ENCODE measurements at places on chromosomes 16 and 17.

DNA sequence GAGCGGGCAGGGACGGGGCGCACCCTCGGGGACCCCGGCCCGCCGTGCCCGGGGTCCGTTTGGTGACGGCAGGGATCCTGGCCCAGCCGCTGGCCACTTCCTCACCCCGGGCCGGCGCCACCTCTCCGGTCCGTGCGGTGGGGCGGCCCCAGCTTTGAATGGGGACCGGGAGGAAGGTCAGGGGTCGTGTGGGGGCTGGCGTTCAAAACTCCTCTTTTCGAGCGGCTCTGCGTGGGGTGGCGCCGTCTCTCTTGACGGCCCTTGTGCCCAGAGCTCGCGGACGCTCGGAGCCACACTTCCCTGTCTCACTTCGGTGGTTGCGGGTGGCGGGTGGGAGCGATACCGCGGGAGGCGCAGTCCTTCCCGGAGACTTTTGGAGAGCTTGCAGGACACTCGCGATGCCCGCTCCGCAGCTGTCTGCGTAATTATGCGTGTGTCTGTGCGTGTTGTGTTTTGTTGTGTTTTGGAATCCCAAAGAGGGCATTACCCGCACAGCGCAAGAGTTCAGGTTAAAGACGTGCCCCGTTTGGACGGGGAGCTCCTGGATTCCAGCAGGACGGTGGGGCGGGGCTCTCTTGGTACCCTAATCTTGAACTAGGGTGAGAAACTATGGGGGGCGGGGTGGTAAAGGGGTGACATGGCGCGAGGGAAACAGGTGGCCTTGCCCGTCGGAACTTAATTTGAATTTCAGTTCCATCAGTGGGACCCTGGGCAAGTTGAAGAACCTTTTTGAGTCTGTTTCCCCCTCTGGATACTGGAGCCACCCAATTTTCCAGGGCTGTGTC is 637 bp downstream of the PLCG2 start:
- DNase-seq: peak; percentile 22

DNA sequence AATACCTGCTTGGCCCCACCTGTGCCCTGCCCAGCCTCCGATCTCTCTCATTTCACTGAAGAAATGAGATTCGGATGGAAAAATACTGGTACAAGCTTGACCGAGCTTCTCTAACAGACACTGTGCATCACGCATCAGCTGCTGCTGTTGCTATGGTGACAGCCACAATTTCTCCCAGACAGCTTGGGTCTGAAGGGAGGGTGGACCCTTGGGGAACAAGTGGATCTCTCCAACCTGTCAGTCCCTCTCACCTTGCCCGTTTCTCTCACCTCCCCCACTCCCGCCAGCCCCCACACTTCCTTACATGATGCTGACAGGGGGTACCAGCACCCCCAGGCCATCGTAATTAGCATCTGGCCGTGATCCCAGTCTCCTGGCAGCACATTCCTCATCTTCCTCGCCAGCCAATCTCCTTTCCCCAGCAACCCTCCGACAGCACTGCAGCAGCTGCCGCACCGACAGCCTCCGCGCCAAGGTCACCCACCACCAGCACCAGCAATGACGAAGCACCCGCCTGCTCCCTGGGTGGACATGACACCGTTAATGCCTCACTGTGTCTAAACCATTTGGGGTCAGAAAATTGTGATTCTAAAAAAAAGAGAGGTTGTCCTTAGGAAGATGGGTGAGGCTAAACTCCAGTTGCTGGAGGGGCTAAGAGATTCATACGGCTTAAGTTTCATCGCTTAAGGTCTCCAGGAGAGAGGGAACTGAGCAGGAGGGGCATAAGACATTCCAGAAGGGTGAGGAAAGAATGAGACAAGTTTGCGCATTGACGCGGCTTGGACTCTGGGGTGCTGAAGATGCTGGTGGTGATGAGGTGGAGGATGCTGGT is 58.6 kb upstream of the TNRC6A start:
- peak; percentile 40 for DNase-seq

- no peak for DNase-seq
Observed at GRCh38 chr17:75406222-75406615, 741 bp upstream of the GRB2 start.

DNA sequence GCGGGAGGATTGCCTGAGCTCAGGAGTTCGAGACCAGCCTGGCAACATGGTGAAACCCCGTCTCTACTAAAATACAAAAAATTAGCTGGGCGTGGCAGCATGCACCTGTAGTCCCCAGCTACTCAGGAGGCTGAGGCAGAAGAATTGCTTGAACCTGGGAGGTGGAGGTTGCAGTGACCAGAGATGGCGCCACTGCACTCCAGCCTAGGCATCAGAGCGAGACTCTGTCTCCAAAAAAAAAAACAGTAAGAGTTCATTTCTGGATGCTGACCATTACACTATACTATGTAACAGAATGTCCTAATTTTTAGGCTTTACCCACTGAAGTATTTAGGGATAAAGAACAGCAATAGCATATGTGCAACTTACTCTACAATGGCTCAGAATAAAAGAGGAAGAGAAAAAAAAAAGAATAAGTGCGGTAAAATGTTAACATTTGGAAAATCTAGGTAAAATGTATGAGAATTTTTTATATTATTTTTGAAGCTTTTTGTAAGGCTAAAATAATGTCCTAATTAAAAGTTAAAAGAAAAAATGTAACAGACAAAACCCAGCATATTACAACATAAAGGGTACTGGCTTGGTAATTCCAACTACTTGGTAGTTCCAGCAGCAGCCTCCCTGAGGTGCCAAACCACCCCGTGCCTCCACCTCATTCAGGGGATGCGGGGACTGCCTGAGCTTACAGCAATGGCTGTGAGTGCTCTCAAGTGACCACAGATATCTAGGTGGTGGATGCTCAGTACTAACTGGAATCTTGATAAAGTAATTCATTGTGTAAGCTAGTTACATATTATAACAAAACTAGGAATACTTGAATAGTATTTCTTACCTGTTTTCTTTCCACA is 10.9 kb downstream of the COPS3 start:
- peak; percentile 20 for DNase-seq

- DNase-seq: no peak
Observed at GRCh38 chr16:21617607-21618006, 18.2 kb downstream of the METTL9 start.

DNA sequence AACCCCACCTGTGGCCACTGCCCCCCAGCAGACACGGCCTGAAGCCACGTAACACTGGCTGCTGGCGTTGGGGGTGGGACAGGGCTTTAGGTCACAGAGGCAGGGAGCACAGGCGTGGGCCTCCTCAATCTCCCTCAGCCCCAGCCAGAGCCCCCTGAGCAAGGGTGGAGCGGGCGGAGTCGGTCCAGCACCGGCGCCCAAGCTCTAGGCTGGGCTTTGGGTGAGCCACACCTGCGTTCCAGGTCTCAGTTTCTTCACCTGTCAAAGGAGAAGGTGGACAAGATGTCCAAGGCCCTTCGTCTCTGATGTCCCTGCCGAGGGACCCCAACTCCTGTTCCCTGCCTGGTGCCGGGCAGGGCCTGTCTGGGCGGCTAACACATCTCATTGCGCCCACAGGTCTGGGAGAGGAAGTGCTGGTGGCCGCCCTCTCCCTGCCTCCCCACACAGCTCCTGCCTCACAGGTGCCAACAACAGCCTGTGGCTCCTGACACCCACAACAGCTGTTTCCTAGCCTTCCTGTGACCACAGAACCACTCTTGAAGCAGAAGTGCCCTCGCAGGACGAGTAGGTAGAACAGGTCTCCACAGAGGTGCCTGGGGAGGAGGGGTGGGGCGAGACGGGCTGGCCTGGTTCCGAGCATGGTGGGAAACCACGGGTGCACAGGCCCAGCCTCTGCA is 12.0 kb downstream of the FAM83G start:
- DNase-seq: peak; percentile 19

- DNase-seq: no peak
Observed at GRCh38 chr16:16009401-16009800, 60.0 kb downstream of the ABCC1 start.

DNA sequence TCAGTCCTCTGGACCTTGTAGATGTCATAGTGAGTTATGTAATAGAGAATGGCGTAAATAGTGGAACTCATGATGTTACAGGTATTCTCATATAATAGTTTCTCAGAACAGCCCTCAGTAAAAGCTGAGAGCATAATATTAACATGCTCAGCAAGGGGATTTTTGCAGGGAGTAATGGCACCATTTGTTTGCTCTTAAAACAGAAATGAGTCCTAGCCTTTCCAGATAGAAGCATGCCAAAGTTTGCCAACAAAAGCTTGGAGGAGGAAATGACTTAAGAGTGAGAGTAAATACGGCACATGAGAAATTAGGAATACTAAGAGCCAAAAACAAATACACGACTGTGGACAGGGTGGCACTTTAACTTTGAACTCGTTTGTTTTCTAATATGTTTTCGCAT is 198.4 kb downstream of the ANKFN1 start:
- no peak for DNase-seq

DNA sequence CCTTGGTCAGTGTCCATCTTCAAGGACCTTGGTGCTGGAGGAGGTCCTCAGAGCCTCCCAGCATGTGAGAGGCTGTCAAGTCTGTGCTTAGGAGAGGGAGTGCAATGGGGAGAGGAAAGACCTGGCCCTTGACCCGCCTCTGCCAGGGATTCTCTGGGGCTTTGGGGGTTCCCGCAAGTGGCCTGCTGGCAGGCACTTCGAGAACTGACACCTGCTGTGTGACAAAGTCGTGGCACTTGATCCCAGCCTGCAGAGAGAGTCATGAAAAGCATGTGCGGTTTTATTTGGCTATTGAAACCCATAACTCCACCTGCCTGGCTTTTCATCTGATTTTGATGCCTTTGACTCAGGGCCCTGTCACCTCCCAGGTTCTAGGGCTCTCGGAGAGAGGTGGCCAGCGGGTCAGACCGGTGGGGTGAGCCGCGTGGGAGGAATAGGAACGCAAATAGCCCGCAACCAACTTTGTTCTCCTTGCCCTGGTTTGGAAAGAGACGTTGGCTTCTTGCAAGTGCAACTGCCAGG is 42.8 kb upstream of the GSE1 start:
- DNase-seq: peak; percentile 65

DNA sequence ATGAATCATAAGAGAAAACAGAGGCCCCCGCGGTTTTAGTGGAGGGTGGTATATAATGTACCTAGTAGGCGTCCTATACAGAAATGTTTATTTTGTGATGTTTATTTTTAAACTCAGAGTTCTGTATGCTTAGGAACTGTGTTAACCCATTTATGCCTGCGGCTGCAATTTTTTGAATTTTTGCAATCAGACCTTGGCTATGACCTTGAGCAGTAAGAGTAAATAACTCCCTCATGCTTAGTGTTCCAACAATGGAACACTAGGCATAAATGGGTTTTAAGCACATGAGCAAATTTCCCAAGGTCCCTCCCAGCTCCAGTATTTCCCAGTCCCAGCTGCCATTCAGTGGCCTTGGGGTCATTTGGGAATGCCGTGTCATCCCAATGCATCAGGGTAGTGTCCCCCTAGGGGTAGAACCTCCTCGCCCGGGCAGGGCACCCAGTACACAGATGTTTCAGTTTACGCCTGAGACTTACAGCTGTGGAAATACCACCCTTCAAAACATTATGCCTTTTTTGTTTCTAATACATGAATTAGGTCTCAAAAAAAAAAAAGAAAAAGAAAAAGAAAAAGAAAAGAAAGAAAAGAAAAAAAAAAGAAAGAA is 605.8 kb upstream of the CDH11 start:
- no peak for DNase-seq

DNA sequence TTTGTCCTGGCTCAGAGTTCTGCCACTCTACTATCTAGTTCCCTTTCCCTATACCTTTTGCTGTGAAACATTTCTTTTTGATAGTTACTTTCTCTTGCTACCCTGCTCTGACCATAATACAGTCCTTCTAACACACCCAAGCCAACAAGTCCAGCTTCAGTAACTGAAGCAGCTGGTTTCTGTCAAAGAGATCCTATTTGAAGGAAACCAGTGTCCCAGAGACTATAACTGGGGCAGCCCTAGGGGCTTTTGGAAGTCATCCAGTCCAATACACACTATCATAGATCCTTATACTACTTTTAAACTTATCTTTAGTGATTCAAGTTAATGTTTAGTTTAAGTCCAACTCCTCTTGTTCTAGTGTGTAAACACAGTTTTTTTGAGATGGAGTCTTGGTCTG is 17.3 kb upstream of the DHRS13 start:
- no peak for DNase-seq

DNA sequence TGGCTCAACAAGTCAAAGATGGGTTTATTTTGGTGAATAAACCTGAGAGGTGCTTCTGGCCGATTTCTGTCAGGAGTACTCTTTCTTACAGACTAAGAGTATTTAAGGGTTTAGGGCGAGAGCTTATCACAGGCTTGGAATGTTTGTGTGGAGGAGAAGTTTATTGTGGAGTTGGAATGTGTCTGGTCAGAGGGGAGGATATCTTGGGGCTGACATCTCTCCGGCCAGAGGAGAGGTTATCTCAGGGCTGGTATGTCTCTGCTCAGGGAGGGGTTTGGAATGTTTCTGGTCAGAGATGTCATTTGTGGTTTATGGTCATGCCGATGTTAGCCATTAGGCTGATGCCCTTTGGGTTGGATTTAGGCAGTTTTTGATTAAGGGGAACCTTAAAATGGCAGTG is 236.4 kb upstream of the EEF2KMT start:
- no peak for DNase-seq

GRCh38 chr17:56624912-56625311 is 31.4 kb downstream of the NOG start:
- no peak for DNase-seq

DNA sequence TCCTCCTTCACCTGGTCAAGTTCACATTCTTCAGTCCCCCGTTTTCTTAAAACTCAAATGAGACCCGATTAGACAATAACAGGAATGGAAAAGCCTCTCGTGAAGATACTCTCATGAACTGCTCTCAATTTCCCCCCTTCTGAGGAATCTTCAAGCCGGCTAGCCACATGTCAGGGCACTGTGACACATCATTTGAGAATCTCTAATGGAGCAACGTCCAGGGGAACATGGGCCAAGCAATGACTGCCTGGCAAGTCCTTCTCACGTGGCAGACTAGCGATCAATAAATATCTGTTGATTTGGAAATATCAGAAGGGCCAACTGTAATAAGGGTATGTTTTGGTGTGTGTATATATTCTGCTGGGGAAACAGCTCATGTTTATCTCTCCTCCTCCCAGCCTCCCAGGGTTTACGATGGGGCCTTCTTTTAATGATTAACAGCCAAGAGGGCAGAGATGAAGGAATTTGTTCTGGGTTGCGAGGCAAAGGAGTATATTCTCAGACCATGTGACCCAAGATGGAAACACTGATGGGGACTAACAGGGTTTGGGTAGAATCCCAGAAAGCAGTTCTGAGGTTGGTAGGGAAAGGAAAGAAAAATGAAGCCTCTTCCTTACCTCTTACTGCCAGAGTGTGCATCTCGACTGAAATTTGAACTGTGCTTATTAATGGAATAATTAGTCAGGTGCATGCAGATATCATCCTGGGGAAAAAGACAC is 21.4 kb downstream of the TTLL6 start:
- DNase-seq: no peak

- DNase-seq: peak; percentile 38
Observed at GRCh38 chr17:42342242-42343008, 45.8 kb downstream of the STAT3 start.

Data from activated naive CD8-positive, alpha-beta T cell treated with anti-CD3 and anti-CD28 coated beads for 36 hours (primary cell).